Activated T-cell treated with anti-CD3 and anti-CD28 coated beads for 24 hours (primary cell): ENCODE measurements at places on chromosomes 11 and 22.

- DNase-seq, result no peak
Measured at GRCh38 chr11:126319374-126319740, 15.5 kb downstream of the DCPS start.

DNA sequence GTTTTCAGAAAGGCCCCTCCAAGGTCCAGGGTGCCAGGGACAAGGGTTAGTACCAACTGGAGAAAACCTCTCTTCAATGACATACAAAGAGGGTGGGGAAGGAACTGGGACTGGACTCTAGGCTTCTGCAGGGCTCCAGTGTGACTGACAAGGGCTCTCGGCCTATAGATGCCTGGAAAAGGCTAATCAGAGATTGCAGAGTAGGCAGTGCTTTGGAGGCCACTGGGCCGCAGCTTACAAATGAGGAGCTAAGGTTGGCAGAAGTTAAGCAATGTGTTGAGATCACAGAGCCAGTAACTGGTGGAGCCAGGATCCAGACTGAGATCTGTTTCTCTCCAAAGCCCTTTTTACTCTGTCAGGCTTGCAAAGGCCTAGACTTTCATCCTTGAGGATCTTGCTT, 7.4 kb upstream of the DGKZ start:
- DNase-seq, result no peak

GRCh38 chr11:33001751-33002542, 13.7 kb upstream of the DEPDC7 start:
- DNase-seq, result no peak

- DNase-seq, result no peak
Measured at GRCh38 chr11:86197448-86197847, 47.1 kb upstream of the EED start.

DNA sequence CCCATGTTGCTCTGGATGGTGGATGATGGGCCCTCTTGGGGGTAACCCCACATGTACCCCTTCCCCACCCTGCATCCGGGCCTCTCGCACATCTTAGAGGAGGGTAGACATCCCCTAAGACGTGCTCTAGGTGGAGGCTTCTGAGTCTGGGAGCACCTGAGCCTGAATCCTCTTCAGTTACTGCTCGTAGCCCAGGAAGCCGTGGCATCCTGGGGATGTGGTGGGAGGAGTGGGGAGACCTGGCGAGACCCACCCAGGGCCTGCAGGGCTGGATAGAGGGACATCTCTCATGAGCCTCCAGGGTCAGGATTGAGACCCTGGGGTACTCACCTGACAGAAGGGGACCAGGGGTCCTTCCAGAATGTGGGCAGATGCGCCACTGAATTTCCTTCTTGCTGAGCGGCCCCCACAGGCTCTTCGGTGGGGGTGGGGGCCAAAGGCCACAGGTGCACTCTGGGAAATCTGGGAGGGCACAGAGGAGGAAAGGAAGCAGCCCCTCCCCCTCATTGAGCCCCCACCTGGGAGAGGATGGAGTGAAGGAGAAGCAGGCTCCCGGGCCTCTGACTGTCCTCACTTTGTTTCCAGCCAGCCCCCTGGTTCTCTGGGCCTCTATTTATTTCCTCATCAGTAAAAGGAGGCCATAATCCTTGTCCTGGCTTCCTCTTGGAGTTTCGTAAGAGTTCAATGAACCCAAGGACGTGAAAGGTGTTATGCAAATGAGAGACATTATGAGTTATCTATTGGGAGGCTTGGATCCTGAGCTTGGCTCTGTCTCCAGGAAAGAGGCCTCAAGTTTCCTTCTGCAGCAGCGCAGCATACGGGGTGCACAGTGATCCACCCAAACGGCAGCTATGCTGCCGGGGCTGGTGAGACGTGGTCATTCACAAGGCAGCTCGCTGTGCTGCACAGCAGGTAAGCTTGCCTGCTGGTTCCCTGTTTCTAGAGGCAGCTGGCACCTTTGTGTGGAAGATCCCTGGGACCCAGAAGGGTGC, 31.2 kb downstream of the KCNJ4 start:
- no peak for DNase-seq
